ENCODE measurements at places on chromosomes 7 and 10. TPM values are rescaled to one million over a fixed set of nuclear protein-coding genes. Genes with fewer than 3 reads are reported as not detected.

CCDC136 gene
- 8.2 TPM for total RNA-seq

IGFBP1 gene
- total RNA-seq, result not detected

TMEM229A gene
- total RNA-seq, result not detected

DNA sequence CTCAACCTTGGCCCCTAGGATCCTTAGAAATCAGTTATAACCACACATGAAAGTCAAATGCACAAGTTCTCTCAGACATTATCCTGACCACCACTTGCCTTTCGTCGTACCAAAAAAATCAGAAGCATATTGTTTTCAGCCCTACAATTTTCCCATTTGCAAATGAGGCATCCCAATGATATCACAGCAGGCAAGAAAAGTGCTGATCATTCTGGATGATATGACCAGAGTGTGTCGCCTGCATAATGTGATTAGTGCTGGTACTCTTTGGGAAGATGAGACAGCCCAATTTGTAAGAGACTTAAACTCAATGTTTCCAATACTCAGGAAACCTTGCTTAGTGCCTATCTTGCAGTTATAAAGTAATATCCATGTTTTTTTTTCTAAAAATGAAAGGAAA, 168.0 kb downstream of the SORCS1 start:
- DNase-seq, result no peak

- DNase-seq, result no peak
These were observed 249.1 kb downstream of the DNAJB9 start for GRCh38 chr7:108818742-108819141.

GRCh38 chr10:11189582-11190376, 172.1 kb downstream of the CELF2 start:
- DNase-seq, result no peak
